H9 (cell line): ENCODE measurements at places on chromosomes 4 and X. TPM values are rescaled to one million over a fixed set of nuclear protein-coding genes. Genes with fewer than 3 reads are reported as not detected.
A peak's percentile ranks its signal among the peaks of the same experiment; 100 is the strongest.

DNA sequence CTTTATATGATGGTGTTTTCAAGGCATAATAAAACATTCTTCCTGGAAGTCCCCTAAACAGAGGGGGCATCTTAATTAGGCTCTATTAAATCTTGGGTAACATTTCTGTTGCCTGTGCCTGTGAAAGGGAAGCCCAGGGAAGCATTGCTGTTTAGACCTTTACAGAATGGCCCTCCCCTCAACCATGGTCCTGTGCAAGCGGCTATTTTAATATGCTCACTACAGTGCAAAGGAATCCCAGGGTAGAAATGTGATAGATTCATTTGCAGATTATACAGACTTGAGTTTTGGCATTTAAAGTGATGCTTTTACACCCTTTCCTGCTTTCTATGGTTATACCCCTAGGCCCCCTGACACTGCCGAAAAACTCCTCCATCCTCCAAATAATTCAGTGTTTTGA, 65.3 kb downstream of the CLCN5 start:
- H3K4me1 ChIP-seq = no peaks in the 10 kb centered on the region
- H3K27ac ChIP-seq = no peak overlapping the region
- DNase-seq = no peak
- H3K27me3 ChIP-seq = no peaks in the 10 kb centered on the region

GRCh38 chr4:73067971-73068394, 1.5 kb downstream of the COX18 start:
- peak overlapping the region; percentile 84 for H3K4me3 ChIP-seq
- DNase-seq = no peak
- no peaks in the 10 kb centered on the region for H3K27me3 ChIP-seq
- peaks cover 12% of the 10 kb centered on the region for H3K36me3 ChIP-seq
- H3K4me1 ChIP-seq = no peaks in the 10 kb centered on the region

GRCh38 chr4:172202480-172203076, 389.4 kb downstream of the GALNTL6 start:
- no peak overlapping the region for H3K27ac ChIP-seq
- H3K27me3 ChIP-seq = no peaks in the 10 kb centered on the region
- no peak for DNase-seq

The IGSF1 gene
- total RNA-seq = 11.9 and 12.5 TPM in 2 replicates
